Activated CD4-positive, alpha-beta T cell treated with anti-CD3 and anti-CD28 coated beads, Interleukin-2, amount 50 U/mL, for 24 hours (primary cell): ENCODE measurements at places on chromosomes 6 and 20.

- no peak for DNase-seq
These were observed 111.0 kb downstream of the PLCB1 start for GRCh38 chr20:8242827-8243724.

GRCh38 chr6:157537556-157537955, 156.6 kb downstream of the ZDHHC14 start:
- no peak for DNase-seq

GRCh38 chr6:112029045-112029822, 24.7 kb upstream of the CCN6 start:
- DNase-seq = peak; percentile 37

- no peak for DNase-seq
These were observed 462.3 kb downstream of the CDC5L start for GRCh38 chr6:44849806-44850205.
